Cerebellar nuclear complex (tissue), 1 donor: ENCODE measurements at places on chromosomes 4 and X.

DNA sequence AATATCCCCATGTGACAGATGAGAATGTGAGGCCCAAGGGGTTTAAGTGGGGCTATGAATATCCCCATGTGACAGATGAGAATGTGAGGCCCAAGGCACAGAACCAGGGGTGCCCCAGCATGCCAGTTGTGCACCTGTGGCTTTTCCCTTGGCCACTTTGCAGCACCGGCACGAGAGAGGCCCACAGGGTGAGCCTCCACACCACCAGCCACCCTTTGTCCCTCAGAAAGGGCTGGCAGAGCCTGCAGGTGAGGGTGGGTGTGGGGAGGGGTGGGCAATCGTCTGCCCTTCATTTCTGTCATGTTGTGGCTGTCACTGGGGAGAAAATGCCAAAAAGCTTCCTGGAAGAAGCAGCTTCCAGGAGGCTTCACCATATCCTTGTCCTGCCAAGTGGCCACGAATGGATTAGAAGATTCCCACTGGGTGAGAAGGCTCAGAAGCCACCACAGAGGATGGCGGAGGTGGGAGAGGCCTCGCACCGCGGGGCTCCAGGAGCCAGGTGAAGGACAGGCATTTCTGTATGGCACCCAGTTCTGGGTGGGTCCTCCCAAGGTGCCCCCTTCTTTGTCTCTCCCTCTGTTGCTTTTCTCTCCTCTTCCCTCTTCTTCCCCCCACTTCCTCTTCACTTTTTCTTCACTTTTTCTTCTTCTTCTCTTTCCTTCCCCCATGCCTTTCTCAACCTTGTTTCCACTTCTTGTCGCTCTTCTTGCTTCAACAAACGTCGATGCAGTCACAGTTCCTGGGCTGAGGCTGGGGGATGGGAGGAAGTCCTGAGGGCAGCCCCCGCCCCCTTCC is 469 bp upstream of the GPR78 start:
- DNase-seq: no peak

- no peak for DNase-seq
Observed at GRCh38 chr4:121574618-121575017, 122.2 kb downstream of the ANXA5 start.

DNA sequence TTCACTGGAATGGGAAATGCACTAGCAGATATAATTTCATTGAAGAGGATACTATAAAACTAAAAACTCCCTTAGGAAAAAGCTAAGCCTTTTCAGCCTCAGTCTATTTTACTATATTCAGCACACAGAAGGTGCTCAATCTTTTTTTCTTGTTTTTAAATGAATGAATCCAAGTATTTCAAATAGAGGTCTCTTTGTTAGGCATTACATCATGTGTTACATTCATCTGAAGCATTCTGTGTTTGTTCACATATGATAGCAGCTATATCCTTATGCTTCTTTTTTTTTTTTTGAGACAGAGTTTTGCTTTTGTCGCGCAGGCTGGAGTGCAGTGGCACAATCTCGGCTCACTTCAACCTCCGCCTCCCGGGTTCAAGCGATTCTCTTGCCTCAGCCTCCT is 278.4 kb downstream of the CAMK2D start:
- DNase-seq: no peak

DNA sequence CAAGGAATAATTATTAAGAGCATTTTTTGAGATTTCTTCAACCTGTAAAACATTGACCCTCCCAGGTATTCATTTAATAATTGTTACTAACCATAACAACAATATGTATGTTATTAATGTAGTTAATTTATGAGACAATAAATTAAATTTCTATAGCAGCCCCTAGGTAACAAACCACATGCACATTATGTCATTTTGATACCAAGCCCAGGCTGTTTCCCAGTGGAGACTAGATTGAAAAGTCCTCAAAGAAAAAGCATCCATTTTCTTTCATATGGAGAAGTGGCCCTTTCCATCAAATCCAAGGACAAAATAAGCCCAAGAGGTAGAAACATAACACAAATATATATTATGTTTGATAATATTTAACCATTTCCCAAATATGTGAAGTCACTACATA is 104.3 kb upstream of the GK2 start:
- no peak for DNase-seq

DNA sequence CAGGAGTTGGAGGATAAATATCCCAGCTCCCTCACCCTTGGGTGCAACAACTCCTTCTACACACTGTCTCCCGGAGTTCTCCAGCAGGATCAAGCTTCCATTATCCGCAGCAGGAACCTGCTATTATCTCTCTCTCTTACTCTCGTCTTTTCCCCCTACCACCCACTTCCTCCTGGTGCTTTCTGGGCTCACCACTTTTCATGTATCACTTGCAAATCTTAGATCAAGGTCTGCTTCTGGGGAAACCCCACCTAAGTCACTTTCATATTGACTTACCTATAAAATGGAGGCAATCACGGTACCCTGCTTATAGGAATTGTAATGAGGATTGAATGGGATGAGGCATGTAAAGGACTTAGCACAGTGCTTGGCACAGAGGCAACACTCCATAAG is 589.5 kb downstream of the BCOR start:
- DNase-seq: no peak

GRCh38 chr4:41358647-41359421 is 102.1 kb downstream of the UCHL1 start:
- DNase-seq: no peak

DNA sequence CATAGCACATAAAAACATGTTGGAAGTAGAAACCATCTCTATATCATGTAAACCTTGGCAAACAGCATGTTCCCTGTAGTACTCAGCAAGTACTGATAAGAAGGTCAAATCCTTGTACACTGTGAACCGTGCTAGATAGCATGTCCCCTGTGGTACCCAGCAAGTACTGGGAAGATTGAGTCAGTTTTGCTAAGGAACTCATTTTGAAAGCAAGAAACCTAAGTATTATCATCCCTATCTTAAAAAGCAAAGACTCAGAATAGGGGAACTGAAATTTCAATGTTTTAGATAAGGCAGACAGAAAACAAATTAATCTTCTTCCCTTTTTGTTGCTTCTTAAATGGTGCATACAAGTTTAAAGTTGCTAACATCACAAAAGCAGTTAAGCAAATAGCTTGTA is 180.2 kb downstream of the RBM46 start:
- no peak for DNase-seq

DNA sequence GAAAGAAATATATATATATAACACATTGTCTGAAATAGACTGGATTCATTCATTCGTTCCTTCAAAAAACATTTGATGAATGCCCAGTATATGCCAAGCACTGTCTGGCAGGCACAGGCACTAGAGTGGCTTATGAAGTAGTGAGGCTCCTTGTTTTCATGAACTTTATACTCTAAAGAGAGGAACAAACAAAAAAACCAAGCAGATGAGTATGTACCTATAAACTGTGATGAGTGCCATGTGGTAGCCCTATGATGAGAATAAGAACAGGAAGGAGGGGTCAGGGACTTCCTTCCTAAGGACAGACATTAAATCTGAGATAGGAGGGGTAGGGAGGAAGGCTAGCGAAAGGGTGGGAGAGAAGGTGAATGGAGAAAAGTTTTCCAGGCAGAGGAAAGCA is 19.5 kb upstream of the PDGFRA start:
- no peak for DNase-seq

DNA sequence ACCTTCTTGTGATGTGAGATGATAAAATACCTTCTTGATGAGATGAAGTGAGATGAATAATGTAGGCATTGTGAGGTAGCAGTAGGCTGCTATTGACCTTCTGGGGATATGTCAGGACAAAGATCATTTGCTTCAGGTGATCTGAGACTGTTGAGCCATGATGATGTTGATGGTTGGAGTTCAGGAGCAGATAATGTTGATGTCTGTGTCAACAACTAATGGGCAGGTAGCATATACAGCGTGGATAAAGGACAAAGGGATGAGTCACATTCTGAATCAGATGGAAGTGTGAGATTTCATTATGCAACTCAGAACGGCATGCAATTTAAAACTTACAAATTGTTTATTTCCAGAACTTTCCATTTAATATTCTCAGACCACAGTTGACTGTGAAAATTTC is 57.3 kb downstream of the RAP1GDS1 start:
- no peak for DNase-seq

- DNase-seq: no peak
Observed at GRCh38 chr4:95660719-95661118, 111.9 kb upstream of the UNC5C start.
